ENCODE measurements at places on chromosomes 13 and 19.

- DNase-seq: no peak
Observed at GRCh38 chr19:39408392-39409207, 2.0 kb downstream of the ZFP36 start.

GRCh38 chr13:99995589-99996380, 14.2 kb downstream of the ZIC2 start:
- no peak for DNase-seq

- no peak for DNase-seq
Observed at GRCh38 chr13:67296511-67296910, 66.4 kb upstream of the PCDH9 start.

DNA sequence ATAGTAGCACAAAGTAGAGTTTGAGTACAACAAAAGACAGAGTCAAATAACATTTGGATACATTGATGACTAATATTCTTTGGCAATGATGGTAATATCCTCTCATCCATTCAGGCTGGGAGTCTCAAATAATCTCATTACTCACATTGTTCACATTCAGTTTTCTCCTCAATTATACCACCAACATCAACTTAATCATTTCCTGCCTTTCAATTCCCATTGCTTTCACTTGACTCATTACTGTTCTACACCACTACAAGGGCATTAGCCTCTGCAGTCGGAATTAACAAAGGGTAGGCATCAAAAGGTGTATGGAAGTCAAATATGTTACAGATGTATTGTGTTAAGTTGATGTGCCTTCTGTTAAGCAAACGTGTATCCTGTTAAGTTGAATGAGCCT, 518.4 kb upstream of the SLITRK1 start:
- no peak for DNase-seq

DNA sequence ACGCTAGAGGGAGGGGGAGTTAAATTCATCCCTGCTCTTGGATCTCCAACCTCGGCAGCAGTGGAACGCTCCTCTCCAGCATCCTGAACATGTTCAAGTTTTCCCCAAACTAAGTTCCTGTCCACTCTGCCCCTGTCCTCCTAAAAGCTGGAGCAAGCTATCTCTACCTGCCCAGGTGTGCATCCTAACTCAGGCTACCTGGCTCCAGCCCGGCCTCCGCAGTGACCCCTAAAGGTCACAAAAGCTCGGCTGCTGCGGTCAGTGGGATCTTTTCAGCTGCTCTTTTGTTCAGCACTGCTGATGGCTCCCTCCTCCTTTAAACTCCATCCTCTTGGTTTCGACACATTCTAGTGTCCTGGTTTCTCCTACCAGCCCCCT, 1.4 kb downstream of the DCUN1D2 start:
- DNase-seq: no peak

DNA sequence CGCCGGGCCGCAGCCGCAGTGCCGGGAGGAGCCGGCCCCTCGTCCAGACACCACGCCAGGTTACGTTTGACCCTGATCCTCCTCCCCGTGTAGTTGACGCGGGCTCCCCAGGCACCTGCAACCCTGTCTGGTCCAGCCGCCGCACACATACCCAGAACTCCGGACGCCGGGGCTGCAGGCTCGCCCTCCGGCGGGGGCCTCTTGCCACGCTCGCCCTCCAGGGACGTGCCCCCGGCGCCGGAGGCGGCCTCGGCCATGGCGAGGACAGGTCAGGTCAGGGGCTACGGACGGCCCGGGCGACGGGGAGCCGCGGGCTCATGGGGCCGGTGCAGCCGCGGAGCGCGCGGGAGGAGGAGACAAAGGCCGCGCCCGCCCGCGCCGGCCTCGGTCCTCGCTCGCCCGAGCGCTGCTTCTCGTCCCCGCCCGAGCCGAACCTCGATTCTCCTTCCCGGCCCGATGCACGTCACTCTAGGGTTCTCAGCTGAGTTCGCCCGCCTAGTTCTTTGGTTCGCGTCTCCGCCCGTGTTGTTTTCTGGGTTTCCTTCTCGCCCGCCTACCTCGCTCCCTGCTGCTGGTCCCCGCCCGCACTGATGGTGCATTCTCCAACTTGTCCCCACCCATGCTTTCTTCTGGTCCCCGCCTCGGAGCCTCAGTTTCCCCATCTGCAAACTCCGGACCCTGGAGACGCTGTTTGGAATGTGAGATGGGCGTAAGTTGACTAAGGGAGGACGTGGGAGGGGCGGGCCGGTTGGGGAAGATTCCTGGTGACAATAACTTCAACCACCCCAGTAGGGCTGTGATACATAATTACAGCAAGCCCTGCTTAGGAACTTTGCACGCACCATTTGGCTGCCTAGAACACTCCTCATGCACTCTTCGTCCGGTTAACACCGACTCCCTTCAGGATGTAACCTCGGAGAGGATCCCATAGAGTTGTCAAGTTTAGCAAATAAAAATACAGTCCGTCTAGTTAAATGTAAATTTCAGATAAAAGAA, at the start of gene ANO8:
Gene ANO8, minus strand, starts transcription at position 442 of the 996 bp plus-strand sequence. Its CDS starts 185 bp downstream, at position 257.
- peak; percentile 94 for DNase-seq

GRCh38 chr13:43260999-43261398, 237.6 kb downstream of the DNAJC15 start:
- no peak for DNase-seq

DNA sequence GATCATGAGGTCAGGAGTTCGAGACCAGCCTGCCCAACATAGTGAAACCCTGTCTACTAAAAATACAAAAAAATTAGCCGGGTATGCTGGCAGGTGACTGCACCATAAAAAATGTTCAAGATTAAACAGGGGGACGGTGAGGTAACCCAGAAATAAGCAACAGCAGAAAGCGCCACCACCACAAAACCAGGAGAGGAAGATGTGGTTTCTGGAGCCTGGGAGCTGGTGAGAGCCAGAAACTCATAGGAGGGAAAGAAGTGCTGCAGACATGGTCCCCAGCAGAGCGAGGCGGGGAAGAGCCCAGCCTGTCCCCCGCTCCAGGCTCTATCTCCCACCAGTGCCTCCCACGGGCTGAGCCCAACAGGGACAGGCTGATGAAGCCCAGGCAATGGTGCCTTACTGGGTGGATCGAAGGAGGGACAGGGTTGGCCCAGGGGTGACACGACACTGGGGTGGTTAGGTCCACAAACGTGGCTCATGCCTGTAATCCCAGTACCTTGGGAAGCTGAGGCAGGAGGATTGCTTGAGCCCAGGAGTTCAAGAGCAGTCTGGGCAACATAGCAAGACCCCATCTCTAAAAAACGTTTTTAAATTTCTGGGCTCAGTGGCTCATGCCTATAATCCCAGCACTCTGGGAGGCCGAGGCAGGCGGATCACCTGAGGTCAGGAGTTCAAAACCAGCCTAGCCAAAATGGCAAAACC, 19.0 kb downstream of the SPC24 start:
- DNase-seq: no peak

DNA sequence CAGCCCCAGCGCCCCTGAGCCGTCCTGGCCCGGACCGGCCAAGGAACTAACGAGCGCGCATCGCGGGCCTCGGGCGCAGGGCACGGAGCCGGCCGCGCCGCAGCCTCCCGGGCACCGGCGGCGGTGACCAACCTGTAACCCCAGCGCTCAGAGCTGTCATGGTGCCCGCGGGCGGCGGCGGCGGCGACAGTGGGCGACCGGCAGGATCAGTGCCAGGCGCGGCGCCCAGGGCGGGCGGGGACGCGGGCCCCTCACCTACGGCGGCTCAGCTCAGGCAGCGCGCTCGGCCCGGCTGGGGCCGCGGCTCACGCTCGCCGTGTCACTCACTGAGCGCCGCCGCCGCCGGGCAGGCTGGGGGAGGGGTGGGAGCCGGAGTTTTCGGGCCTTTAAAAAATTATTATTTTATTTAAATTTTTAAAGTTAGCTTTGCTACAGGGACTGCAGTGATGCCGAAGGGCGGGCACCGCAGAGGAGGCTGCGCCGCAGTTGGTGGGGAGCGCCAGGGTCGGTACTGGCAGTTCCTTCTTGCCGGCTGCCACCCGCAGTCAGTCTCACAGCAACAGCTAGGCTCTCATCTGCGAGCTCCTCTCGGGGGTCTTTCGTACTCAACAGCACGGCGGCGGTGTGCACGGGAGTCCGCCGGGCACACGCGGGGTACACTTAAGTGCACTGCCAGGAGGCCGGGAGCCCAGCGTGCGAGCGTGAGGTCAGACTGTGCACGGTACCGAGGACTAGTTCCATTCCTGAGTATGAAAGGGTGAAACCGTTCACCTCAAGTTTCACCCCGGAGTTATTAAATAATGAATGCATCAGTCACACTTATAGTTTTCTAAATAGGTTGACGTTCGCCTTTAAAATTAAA, at the start of gene NALCN:
Gene NALCN, minus strand, starts transcription at position 328 of the 862 bp plus-strand sequence. CDS start 17,382 bp downstream, outside the sequence.
- DNase-seq: no peak
